ENCODE measurements at places on chromosomes 3 and 15. TPM values are rescaled to one million over a fixed set of nuclear protein-coding genes. Genes with fewer than 3 reads are reported as not detected.

GOLGA8T gene
- not detected for total RNA-seq

HESX1 gene
- total RNA-seq: not detected

NDUFAF3 gene
- total RNA-seq: 131 TPM

IL5RA gene
- not detected for total RNA-seq

DNA sequence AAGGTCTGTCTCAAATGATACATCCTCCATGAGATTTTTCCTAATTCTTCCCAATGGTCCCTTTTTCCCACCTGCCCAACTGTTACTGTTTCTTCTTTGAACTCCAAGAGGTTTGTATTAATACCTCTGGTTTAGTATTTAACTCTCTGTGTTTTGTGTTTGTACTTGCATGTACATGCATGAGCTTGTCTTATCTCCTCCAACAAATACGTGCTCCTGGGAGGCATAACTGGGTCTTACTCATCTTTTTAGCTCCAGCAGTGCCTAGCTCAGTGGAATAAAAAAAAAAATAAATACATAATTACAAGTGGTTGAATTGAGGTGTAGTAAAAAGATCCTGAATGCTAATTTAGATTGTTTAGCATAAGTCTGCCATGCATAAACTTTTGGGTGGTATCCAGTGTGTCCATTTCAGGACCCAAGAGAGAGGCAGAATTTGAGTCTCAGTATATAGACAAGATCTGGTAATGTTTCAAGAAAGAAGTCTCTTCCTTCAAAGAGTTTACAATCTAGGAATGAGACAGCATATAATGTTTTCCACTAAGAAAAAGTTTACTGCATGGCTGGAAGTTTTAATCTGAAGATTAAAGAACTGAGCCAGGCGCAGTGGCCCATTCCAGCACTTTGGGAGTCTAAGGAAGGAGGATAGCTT lies 1.7 kb upstream of the LYSMD2 start:
- no peaks in the 10 kb centered on the region for H3K36me3 ChIP-seq
- no peak overlapping the region for H3K4me3 ChIP-seq
- peaks cover 2% of the 10 kb centered on the region for H3K27me3 ChIP-seq
- no peak overlapping the region for H3K27ac ChIP-seq
- no peak for DNase-seq
- peaks cover 33% of the 10 kb centered on the region for H3K4me1 ChIP-seq

GRCh38 chr3:38367779-38368178 lies 21.2 kb downstream of the XYLB start:
- peaks cover 19% of the 10 kb centered on the region for H3K36me3 ChIP-seq
- no peaks in the 10 kb centered on the region for H3K4me1 ChIP-seq
- H3K27ac ChIP-seq: no peak overlapping the region
- H3K4me3 ChIP-seq: no peak overlapping the region
- no peak for DNase-seq
- no peaks in the 10 kb centered on the region for H3K27me3 ChIP-seq

GRCh38 chr3:141286856-141287255 lies 55.2 kb downstream of the PXYLP1 start:
- DNase-seq: no peak
- peaks cover 28% of the 10 kb centered on the region for H3K4me1 ChIP-seq
- H3K36me3 ChIP-seq: no peaks in the 10 kb centered on the region
- no peaks in the 10 kb centered on the region for H3K27me3 ChIP-seq

DNA sequence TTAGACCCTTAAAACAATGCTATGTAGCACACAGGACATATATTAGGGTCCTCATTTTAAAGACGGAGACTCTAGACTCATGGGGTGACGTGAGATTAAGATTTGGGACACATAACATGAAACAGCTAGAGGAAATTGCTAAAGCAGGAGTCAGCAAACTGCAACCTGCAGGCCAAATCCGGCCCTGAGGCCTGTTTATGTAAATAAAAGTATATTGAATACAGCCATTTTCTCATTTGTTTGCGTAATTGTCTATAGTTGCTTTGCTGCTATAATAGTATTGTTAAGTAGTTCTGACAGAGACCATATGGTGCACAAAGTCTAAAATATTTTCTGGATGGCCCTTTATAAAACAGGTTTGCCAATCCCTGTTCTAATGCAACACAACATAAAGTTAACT lies 115.5 kb downstream of the TMCO5A start:
- peak overlapping the region; percentile 77 for H3K27ac ChIP-seq
- H3K36me3 ChIP-seq: no peaks in the 10 kb centered on the region
- no peaks in the 10 kb centered on the region for H3K27me3 ChIP-seq
- H3K4me3 ChIP-seq: no peak overlapping the region
- no peak for DNase-seq

DNA sequence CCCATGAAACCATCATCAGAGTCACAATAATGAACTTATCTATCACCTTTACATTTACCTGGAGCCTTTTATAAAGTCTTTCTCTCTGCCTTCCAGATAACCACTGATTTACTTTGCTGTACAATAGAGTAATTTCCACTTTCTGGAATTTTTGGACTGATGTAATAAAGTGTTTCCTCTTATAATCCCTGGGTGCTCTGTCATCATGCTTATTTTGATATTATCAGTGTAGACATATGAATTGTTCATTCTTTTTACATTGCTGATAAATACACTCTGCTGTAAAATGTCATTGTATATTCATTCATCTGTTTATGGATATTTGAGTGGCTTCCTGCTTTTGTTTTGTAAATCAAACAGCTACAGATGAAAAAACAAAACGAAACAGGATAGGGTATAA lies 27.0 kb upstream of the IREB2 start:
- H3K4me1 ChIP-seq: peaks cover 15% of the 10 kb centered on the region
- H3K36me3 ChIP-seq: no peaks in the 10 kb centered on the region
- H3K4me3 ChIP-seq: no peak overlapping the region
- no peak for DNase-seq
- H3K27ac ChIP-seq: no peak overlapping the region
- peaks cover 15% of the 10 kb centered on the region for H3K27me3 ChIP-seq

DNA sequence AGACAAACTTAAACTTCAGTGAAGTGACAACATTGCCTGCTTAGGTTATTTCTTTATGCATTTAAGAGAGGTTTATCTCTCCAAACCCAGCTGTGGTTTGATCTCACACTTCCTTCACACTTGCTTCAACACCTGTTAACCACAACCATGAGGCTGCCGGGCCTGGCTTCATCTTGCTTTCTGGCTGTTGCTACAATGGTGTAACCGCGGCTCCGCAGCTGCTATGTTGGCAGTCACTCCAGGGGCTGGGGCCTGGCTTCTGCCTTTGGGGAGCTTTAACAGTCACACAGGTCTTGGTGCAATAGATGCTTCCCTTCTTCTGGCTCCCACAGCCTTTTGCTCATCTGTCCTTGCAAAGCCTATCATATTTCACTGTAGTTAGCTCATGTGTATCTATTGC lies 72.9 kb upstream of the MNS1 start:
- no peak overlapping the region for H3K4me3 ChIP-seq
- no peak overlapping the region for H3K27ac ChIP-seq
- H3K36me3 ChIP-seq: no peaks in the 10 kb centered on the region
- H3K4me1 ChIP-seq: no peaks in the 10 kb centered on the region
- peaks cover 7% of the 10 kb centered on the region for H3K27me3 ChIP-seq
- DNase-seq: no peak

- no peak overlapping the region for H3K27ac ChIP-seq
- H3K27me3 ChIP-seq: no peaks in the 10 kb centered on the region
- H3K36me3 ChIP-seq: peaks cover 13% of the 10 kb centered on the region
- DNase-seq: no peak
- no peak overlapping the region for H3K4me3 ChIP-seq
These were observed 4.7 kb upstream of the KPNA4 start for GRCh38 chr3:160569894-160570652.

GRCh38 chr3:5565026-5565425 lies 377.5 kb downstream of the EDEM1 start:
- no peak overlapping the region for H3K4me3 ChIP-seq
- H3K4me1 ChIP-seq: no peaks in the 10 kb centered on the region
- no peaks in the 10 kb centered on the region for H3K27me3 ChIP-seq

- peak; percentile 99 for DNase-seq
- peak overlapping the region; percentile 94 for H3K27ac ChIP-seq
- peaks cover 2% of the 10 kb centered on the region for H3K27me3 ChIP-seq
- peak overlapping the region; percentile 60 for H3K4me3 ChIP-seq
These were observed 7.0 kb downstream of the SUCLG2 start for GRCh38 chr3:67647390-67647878.

- peaks cover 7% of the 10 kb centered on the region for H3K4me1 ChIP-seq
- H3K36me3 ChIP-seq: no peaks in the 10 kb centered on the region
- no peak overlapping the region for H3K27ac ChIP-seq
- H3K4me3 ChIP-seq: no peak overlapping the region
These were observed 42.1 kb upstream of the GCNT3 start for GRCh38 chr15:59569477-59569876.

DNA sequence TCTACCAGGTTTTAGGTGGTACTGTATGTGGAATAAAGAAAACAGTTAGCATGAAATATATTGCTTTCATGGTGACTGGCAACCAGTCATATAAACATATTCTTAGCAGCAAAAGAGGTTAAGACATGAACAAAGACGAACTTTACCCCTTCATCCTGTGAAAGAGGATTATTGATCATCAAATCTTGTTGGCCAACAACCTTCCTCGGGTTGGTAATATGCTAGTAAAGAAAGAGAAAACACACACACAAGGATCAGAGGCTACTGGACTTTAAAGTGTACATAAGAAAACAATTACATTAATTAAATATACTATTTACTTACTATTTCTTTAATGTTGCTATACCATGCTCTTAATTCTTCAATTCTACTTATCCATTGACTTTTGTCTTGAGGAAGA lies 337.9 kb downstream of the TBC1D5 start:
- H3K36me3 ChIP-seq: no peaks in the 10 kb centered on the region
- H3K4me1 ChIP-seq: peaks cover 7% of the 10 kb centered on the region
- no peak overlapping the region for H3K4me3 ChIP-seq
- no peak for DNase-seq

DNA sequence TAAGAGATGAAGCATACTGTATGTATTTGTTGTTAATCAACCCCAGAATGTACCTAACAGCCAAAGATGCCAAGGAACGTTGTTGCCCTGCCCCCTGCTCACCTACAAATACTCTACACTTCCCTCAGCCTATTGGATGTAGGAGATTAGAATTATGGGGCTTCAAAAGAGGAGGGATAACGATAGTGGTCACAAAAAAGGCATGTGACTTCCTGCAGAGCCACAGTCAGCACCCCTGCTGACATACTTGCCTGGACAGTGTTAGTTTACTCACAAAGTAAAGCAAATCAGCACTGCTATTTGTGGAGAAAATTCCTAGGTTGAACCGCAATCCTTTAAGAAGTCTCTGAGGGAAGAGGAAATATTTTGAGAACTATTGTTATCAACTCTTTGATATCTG lies 37.9 kb downstream of the PARP15 start:
- no peak overlapping the region for H3K4me3 ChIP-seq
- no peaks in the 10 kb centered on the region for H3K36me3 ChIP-seq
- H3K27ac ChIP-seq: no peak overlapping the region
- peak; percentile 1 for DNase-seq
- peaks cover 16% of the 10 kb centered on the region for H3K4me1 ChIP-seq

GRCh38 chr15:67832031-67832551 lies 6.8 kb downstream of the SKOR1 start:
- H3K27me3 ChIP-seq: peaks cover 53% of the 10 kb centered on the region
- no peak overlapping the region for H3K4me3 ChIP-seq
- peaks cover 27% of the 10 kb centered on the region for H3K4me1 ChIP-seq
- H3K36me3 ChIP-seq: no peaks in the 10 kb centered on the region
- peak; percentile 46 for DNase-seq

GRCh38 chr3:194340757-194341400 lies 10.2 kb downstream of the CPN2 start:
- no peak overlapping the region for H3K27ac ChIP-seq
- H3K4me3 ChIP-seq: no peak overlapping the region
- H3K36me3 ChIP-seq: no peaks in the 10 kb centered on the region
- H3K27me3 ChIP-seq: peaks cover 15% of the 10 kb centered on the region
- peaks cover 21% of the 10 kb centered on the region for H3K4me1 ChIP-seq

DNA sequence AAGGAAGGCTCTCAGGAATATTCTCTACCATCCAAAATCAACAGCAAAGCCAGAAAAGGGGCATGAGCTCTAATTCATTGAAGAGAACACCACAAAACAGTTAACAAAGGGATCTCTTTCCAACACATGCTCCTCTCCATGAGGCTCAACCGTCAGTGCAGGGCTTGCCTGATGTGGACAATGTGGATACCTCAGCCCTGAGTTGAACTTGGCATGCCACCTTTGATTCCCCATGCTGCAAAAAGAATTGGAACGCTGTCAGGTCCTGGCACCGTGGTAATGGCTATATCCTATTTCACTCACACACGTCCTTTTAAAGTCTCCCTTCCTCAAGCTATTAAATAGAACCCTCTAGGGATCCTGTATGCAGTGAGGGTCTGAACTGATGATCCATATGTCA lies 30.7 kb upstream of the IP6K2 start:
- H3K4me3 ChIP-seq: no peak overlapping the region
- no peak for DNase-seq
- no peak overlapping the region for H3K27ac ChIP-seq

- no peaks in the 10 kb centered on the region for H3K36me3 ChIP-seq
- DNase-seq: peak; percentile 70
- H3K4me3 ChIP-seq: 0 out of 2 replicates have a peak overlapping the region, but pooled peaks have one; percentile 18
- peaks cover 32% of the 10 kb centered on the region for H3K4me1 ChIP-seq
These were observed 21.6 kb downstream of the ACSBG1 start for GRCh38 chr15:78212546-78213424.

GRCh38 chr15:55673287-55673686 lies 69.7 kb downstream of the PRTG start:
- H3K4me3 ChIP-seq: no peak overlapping the region
- no peaks in the 10 kb centered on the region for H3K36me3 ChIP-seq
- H3K27me3 ChIP-seq: no peaks in the 10 kb centered on the region
- no peak overlapping the region for H3K27ac ChIP-seq

GRCh38 chr15:74906067-74906449 lies 593 bp downstream of the FAM219B start:
- H3K27me3 ChIP-seq: peaks cover 2% of the 10 kb centered on the region
- H3K4me3 ChIP-seq: peak overlapping the region; percentile 98

DNA sequence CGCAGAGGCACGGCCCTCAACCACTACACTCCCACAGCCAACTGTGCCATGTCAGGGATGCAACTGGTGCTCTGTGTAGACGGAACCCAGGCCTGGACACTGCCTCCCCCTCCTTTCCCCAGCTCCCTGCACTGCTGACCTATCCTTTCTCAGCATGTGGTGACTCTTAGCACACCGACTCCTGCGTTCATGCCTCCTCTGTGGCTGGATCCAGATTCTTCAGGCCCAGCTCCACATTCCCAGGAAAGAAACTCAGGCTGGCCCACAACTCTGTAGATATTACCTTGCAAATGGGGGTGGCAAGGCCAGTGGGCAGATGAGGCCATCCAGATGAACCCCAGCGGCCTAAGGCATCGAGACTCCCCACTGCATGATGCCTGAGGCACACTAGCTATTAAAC lies 272.7 kb downstream of the OCA2 start:
- no peak overlapping the region for H3K4me3 ChIP-seq
- H3K27me3 ChIP-seq: peaks cover 1% of the 10 kb centered on the region
- DNase-seq: no peak
- H3K27ac ChIP-seq: peak overlapping the region; percentile 68
- peaks cover 14% of the 10 kb centered on the region for H3K4me1 ChIP-seq

- H3K27ac ChIP-seq: no peak overlapping the region
- no peaks in the 10 kb centered on the region for H3K27me3 ChIP-seq
- peaks cover 40% of the 10 kb centered on the region for H3K4me1 ChIP-seq
These were observed 140.6 kb upstream of the TMCO5A start for GRCh38 chr15:37793851-37794250.

GRCh38 chr3:181725830-181726229 lies 14.1 kb downstream of the SOX2 start:
- peaks cover 40% of the 10 kb centered on the region for H3K27me3 ChIP-seq
- H3K4me1 ChIP-seq: no peaks in the 10 kb centered on the region
- H3K27ac ChIP-seq: no peak overlapping the region
- H3K4me3 ChIP-seq: no peak overlapping the region
- no peaks in the 10 kb centered on the region for H3K36me3 ChIP-seq

GRCh38 chr15:55372701-55373440 lies 35.3 kb downstream of the CCPG1 start:
- no peaks in the 10 kb centered on the region for H3K27me3 ChIP-seq
- H3K4me1 ChIP-seq: peaks cover 16% of the 10 kb centered on the region
- DNase-seq: no peak

All from HFFc6 (cell line).